ENCODE measurements at places on chromosomes 3 and 15.

- DNase-seq: no peak
These were observed 24.3 kb upstream of the HEG1 start for GRCh38 chr3:125080077-125080476.

GRCh38 chr3:71466483-71466882, 117.0 kb downstream of the FOXP1 start:
- DNase-seq: no peak

DNA sequence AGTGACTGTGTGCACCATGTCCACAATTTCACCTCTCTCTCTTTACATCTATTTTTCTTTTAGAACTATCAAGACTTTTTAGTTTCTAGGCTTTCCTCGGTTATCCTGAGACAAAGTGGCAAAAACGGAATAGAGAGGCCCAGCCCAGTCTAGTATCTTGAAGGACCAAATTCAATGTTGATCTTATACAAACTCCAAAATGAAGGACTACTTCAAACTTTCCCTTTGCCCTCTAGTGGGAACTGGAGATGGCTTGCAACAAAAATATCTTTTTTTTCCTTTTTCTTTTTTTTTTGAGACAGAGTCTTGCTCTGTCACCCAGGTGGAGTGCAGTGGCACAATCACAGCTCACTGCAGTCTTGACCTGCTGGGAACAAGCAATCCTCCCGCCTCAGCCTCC, 338.5 kb upstream of the UMPS start:
- no peak for DNase-seq

DNA sequence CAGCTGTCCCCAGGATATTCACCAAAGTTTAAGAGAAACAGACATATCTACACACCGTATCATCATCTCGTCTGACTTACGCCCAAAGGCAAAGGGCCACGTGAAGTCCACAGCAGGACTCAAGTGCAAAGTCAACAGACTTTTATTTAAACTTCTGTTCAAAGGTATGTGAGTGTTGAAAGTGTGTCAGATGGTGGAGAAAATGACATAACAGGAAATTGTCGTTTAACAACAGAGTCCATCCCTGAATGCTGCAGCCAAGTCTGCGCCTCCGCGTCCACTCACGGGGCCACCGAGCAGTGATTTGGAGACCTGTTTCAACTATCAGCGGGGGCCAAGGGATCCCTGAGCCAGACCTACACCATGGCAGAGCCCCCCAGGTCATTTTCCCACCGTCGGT, 165.6 kb downstream of the XXYLT1 start:
- DNase-seq: no peak

- DNase-seq: no peak
These were observed 31.2 kb downstream of the FOXB1 start for GRCh38 chr15:60035344-60035743.
